Stimulated activated CD8-positive, alpha-beta memory T cell treated with anti-CD3 and anti-CD28 coated beads, Interleukin-12 subunit alpha, Interleukin-12 subunit beta, amount 100 ng/mL, for 1 hour (primary cell): ENCODE measurements at places on chromosomes 12 and 14.

DNA sequence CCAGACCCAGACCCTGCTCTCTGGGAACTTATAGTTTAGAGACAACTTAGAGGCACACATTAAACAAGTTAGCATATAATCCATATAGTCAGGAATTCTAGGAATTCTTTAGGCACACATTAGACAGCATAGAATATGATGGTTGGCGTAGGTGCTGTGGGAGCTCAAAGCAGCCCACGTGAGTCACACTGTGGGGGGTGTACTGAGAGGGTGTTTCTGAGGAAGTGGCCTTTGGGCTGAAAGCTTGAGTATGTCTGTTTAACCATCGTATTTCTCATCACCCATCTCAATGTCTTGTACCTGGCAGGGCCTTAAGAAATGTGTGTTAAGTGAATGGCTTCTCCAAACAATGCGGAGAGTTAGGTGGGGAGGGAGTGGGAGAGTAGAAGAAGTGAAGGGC is 67.2 kb downstream of the TMEM30B start:
- DNase-seq: no peak

DNA sequence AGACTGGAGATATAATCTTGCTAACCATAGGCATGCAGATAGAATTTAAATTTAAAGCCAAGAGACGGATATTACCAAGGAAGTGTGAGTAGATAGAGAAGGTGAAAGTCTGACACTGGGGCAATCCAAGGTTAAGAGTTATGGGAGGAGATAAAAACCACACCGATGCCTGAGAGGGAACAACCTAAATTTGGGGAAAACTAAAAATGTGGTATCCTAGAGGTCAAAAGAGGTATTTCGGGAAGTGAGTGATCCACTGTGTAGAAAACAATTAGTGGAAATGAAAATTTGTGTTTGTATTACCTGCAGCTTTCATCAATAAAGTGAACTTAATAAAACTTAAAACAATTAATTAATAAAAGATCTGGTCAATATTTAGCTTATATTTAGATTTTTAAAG is 269.0 kb upstream of the RPL10L start:
- DNase-seq: no peak

DNA sequence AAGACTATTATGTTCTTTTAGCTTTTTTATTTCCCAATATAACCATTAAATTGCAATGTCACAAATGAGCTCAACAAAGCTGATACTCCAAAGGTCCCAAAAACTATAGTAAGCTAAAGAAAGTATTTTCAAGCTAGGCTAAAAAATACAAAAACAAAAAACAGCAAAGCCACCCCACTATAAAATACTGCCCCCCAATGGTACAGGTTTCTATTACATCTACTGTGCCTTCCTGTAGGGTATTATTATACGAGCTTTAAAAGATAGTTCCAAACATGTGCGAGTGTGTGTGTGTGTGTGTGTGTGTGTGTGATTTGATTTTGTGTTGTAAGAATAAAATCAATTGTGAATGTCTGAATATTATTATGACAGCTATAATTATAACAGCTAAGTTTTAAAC is 1.1 kb downstream of the IFNG start:
- no peak for DNase-seq

GRCh38 chr14:72753044-72753710 is 140.7 kb downstream of the DPF3 start:
- DNase-seq: no peak

DNA sequence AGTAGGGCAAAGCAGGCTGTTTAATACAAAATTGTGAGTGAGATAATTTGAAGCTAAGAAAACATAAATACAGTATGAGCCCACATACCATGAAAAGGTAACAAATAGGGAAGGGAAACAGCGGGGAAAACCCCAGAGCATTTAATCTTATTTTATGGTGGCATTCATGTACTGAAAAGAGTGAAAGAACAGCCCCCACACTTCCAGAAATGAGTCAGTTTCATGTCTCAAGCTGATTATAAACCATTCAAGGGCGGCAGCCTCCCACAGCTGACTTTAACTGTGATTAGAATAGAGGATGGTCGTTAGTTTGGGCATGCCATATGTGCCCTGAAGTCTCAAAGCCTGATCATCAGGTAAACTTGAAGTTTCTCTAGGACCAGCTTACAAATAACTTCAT is 64.5 kb downstream of the FOXG1 start:
- no peak for DNase-seq

- no peak for DNase-seq
These were observed 74.3 kb downstream of the MAP3K9 start for GRCh38 chr14:70735043-70735442.

DNA sequence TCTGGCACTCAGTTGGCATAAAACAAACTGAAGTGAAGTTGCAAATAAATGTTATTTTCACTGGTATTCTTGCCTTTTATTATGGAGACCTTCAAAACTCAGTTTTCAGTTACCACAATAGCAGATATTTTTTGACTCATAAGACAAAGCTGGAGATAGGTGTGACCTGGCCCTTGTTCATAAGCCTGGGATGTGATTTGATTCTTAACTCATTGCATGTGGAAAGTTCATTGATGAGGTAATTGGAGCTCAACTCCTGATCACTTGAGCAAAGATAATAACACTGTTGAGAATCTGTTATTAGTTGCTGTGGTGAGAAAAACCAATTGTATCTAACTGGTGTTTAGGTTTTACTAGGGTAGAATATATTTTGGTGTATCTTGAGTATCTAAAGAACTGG is 105.1 kb downstream of the AEBP2 start:
- no peak for DNase-seq

DNA sequence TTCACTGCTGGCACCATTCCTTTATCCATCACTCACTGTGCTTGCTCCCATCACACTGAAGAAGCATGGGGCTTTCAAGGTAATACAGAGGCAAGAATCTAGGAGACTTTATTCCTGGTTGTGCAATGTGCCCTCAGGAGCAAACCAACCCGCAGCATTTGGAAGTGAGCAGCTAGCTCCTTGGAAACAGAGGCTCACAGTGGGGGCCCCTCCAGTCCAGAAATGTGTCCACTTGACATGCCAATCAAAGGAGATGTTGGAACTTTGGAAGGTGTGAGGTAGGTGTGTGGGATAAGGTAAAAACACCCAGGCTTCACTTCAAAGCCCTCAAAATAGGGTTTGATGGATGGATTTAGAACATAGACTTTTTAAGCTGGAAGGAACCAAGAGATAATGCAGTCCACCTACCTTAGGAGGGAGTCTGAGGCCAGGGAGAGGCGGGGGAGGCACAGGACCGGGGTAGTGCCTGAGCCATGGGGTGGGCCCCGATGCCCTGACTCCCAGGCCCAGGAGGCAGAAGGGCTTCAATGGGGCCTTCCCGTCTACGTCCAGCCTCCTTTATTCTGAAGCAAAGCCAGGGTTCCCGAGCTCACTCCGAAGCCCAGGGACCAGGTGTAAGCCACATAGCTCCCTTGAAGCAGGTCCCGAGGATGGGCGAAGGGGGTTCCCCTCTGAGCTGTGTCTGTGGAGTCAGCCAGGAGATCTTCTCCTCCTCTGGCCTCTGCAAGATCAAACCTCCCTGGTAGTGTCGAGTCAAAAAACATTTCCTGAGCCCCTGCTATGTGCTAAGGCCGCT is 17.6 kb upstream of the BCL11B start:
- DNase-seq: no peak

DNA sequence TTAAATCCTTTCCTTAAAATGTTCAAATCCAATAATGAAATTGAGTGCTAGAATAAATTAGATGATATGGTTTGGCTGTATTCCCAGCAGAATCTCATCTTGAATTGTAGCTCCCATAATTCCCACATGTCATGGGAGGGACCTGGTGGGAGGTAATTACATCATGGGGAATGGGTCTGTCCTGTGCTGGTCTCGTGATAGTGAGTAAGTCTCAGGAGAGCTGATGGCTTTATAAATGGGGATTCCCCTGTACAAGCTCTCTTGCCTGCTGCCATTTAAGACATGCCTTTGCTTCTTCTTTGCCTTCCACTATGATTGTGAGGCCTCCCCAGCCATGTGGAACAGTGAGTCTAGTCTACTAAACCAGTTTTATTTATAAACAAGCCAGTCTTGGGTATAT is 508.5 kb downstream of the ETNK1 start:
- DNase-seq: no peak

DNA sequence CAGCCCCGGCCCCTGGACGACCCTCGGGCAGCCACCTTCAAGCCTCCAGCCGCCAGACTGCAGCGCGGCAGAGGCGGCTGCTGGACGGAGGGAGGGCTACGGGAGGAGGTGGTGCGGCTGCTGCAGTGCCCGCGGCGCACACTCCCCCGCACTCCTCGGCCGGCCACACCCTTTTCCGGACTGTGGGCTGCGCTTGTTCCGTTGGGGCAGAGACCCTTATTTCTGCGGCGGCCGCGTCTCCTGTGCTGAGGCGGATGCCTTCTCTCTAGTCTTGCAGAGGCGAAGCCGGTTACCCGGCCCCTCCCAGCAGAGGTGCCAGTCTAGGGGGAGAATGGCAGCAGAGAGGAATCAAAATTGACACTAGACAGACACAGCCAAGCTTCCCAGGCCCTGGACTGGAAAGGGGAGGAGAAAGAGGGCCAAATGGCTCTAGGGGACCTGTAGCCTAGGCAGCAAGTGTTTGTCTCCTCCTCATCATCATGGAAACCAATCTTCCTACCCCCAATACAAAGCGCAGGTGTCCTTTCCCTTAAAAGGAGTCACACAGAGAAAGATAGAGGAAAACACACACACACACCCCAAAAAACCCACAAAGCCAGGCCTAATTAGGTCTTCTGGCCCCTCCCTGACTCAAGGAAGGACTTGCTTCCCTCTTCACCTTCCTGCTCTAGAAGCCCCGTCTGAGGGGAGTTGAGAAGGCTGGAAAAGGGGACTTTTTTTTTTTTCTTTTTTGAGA is 1.3 kb downstream of the ESYT1 start:
- peak; percentile 75 for DNase-seq

DNA sequence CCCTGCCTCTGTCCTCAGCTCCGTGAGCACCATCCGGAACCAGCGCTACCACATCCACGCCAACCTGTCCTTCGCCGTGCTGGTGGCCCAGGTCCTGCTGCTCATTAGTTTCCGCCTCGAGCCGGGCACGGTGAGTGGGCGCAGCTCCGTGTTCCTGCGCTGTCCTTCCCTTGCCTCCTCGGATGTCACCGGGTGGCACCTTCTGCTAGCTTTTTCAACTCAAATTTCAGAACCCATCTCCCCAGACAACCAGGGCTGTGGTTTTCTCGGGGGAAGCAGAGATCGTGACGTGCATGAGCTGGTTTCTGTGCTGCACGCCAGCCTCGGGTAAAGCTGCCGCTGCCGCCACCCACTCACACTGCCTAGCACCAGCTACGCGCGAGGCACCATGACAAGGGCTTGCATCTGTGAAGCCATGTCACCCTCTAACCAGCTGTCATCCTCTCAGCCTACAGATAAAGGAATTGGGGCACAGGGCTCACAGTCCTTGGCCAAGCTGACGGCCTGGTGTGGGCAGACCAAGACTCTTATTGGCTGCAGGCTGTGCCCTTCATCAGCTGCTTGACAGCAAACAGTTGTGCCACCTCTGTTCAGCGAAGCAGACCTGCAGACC is 152.1 kb downstream of the ADGRD1 start:
- DNase-seq: peak; percentile 2

- DNase-seq: no peak
These were observed 5.5 kb downstream of the DNAH10 start for GRCh38 chr12:123767613-123768012.

GRCh38 chr14:21343035-21343794 is 40.6 kb downstream of the SUPT16H start:
- DNase-seq: no peak

- DNase-seq: no peak
These were observed 121.6 kb downstream of the GPR135 start for GRCh38 chr14:59343585-59343984.

DNA sequence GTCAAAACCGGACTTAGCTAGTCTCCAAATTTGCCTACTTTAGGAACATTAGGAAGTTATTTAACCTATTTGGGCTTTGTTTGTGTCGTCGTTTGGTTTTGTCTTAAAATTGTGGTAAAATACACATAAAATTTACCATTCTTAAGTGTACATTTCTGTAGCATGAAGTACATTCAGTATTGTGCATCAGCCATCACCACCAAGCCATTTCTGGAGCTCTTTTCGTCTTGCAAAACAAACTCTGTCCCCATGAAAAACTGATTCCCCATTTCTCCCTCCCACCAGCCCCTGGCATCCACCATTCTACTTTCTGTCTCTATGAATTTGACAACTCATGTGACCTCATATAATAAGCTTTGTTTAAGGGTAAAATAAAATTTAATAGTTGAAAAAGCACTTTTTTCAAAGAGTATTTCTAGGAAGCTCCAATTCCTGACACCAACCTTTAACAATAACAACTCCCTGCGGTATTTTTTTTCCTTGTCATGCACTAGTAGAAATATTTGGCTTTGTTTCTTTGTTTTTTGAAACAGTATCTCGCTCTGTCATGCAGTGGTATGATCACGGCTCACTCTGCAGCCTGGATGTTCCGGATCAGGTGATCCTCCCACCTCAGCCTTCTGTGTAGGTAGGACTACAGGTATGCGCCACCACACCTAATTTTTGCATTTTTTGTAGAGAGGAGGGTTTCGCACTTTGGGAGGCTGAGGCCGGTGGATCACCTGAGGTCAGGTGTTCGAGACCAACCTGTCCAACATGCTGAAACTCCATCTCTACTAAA is 3.6 kb upstream of the UBC start:
- DNase-seq: no peak

GRCh38 chr14:75422169-75422568 is 5.7 kb upstream of the JDP2 start:
- no peak for DNase-seq

GRCh38 chr14:93044121-93044520 is 71.6 kb downstream of the ITPK1 start:
- DNase-seq: no peak

DNA sequence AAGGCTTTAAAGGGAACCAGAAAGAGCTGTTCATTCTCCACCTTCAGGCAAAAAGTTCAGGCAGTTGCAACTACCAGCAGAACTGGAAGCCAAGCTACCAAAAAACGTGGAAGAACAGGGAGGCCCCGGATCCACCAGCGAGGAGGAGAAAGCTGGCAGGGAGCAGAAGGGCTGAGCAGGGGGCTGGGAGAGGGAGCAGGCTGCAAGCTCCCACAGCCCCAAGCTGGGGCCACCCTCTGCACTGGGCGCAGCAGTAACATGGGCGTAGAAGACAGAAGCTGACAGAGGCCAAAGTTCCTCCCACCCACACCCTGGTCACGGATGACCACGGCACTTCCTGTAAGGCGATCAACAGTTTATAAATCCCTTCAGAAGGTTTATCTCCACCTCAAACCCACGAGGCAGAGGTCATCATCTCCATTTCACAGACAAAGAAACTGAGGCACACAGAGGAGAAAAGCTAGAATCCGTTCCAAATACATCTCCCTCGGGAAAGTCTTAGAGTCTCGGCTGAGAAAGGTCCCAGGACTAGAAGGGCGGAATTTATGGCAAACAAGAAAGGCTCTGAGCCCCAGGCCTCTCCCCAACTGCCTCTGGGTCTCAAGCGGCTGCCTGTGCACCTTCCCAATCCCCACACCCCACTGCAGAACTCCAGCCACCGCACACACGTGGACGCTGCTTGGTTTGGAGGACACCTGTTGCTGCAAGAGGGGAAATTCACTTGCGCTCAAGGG is 1.8 kb downstream of the CCDC85C start:
- no peak for DNase-seq

DNA sequence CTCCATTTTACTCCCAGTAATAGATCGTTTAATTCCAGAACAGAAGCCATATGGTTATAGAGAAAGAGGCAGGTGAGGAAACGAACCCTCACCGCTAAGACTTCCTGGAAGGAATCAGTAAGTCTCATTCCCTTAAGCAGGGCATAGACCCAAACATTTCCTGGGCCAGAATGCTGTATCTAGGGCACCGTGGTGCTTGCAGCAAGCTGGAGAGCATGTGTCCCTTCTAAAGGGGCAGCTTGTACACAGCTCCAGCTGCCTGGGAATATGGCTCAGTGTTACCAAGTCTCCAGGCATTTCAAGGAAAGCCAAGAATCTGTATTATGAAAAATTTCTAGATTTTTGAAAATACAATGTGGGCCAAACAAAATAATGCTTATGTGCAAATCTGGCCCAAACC is 73.4 kb downstream of the PPM1H start:
- no peak for DNase-seq
